Right lung (tissue), 10 donors: ENCODE measurements at places on chromosomes 6 and 20. TPM values are rescaled to one million over a fixed set of nuclear protein-coding genes. Genes with fewer than 3 reads are reported as not detected.

GRCh38 chr6:120395784-120396183 lies 938.5 kb downstream of the TBC1D32 start:
- DNase-seq, result no peak

DNA sequence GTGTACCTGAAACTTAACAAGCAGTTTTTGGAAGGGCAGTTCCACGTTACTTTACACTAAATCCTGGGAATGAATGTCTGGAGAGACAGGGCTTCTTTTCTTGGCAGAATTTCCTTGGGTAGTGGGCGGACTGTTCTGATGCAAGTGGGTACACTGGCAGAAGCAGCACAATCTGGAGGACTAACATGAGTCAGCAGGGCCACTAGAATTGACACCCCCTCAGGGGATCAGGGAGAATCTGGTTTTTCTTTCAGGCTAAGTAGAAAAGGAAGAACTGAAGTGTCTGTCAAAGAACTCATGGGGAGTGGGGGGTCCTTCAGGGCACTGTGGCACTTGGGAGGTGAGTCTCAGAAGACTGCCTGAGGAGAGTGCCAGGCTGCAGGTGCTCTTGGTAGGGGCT lies 34.6 kb downstream of the PANK2 start:
- no peak for DNase-seq

DNA sequence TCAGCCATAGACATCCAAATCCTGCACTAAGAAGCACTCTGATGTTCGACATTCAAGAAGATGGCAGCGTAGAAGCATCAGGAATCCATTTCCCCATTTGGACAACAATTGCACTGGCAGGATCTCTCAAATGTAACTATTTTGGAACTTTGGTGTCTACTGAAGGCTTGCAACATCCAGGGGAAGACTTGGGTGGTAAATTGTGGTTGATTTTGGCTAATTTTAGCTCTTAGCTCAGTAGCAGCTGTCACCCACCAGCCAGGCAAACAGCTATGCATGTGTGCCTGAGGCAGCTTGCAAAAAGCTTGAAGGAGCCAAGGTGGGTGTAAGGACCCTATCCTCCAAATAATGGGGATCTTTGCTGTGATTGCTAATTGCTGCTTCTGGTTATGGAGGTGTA lies 35.1 kb upstream of the PPP1R3G start:
- DNase-seq, result no peak

DNA sequence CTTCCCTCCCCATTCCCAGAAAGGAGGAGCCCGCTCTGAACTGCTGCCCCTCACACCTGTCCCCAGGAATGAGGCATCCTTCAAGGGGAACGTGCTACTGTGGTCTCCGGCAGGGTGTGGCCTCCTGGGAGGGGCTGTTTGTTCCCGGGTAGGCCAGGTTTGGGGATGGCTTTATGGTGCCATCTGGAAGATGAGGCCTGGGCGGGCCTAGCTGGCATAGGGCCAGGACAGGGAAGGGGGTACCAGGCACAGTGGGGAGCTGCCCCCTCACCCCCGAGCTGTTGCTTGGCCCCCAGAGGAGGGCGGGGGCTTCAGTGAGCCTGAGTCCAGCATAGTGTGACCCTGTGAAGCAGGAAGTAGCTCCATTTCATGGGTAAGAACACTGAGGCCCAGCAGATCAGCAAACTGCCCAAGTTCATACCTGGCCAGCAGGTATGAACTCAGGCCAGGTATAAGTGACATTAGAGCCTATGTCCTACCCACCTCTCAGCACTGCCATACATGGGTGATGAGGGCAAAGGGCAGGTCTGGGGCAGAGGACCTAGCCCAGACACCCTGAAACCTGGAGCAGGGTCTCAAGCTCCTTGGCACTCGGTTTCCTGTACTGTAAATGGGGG lies 17.5 kb upstream of the SPDEF start:
- no peak for DNase-seq

DNA sequence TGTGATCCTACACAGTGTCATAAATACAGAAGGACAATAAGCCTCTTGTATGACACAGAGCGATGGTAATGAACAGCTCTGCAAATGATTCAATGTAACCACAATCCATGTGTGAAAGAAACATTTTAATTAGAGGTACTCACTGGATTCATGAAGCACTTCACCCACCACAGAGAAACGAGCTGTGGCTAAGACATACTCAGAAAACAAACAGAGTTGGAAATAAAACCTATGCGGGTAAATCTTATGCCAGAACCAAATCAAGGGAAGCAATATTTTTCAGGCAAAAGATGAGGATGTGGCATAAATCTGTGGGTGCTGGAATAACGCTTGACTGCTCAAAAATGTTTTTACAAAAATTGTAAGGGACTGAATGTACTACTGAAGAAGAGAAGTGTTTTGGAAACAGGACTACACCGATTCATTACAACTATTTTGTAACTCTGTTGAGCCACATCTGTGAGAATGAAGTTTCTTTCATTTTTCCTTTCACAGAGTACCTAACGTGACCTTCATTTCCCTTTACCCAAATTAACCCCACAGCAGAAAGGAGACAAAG lies 112.1 kb downstream of the WDR27 start:
- no peak for DNase-seq

GRCh38 chr6:70219943-70220613 lies 82.8 kb downstream of the COL9A1 start:
- no peak for DNase-seq

- peak; percentile 27 for DNase-seq
Measured at GRCh38 chr6:139290787-139291311, 949 bp downstream of the TXLNB start.

DNA sequence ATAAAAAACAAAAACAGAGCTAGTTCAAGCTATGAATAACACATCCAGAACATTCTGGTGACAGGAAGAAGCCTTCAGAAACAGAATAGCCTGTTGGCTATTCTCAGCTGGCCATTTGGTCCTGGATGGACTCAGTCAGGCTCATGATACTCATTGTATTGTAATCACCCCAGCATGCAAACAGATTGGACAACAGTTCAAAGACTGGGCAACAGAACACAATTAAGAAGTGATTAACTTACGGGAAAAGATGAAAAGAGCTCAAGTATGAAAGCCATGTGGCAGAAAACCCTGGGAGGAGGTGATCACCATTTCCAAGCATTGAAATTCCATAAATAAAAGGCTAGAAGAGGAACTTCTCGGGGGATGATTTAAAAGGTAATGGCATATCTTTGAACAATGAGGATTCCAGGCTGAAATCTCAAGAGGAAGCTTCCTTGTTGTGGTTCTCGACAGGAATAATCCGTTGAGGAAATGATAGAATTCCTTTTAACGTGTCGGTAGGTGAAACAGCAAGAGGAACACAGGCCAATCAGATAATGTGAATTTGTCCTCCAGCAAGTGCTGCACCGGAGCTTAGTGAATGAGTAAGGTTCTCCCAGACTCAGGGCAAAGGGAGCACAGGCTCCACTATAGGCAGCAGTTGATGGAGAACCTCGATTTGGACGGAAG lies 172.4 kb downstream of the BCAS1 start:
- DNase-seq, result no peak

CFAP206 gene
- 1.2 TPM for polyA plus RNA-seq

PPP1R14C gene
- polyA plus RNA-seq, result 18.2 TPM

CST5 gene
- not detected for polyA plus RNA-seq
